ENCODE measurements at places on chromosomes 2 and 18. TPM values are rescaled to one million over a fixed set of nuclear protein-coding genes. Genes with fewer than 3 reads are reported as not detected.
A peak's percentile ranks its signal among the peaks of the same experiment; 100 is the strongest.

GRCh38 chr2:240920783-240921231 lies 14.7 kb downstream of the CROCC2 start:
- DNase-seq: no peak
- H3K4me3 ChIP-seq: no peak overlapping the region
- H3K4me1 ChIP-seq: no peaks in the 10 kb centered on the region
- H3K27me3 ChIP-seq: no peaks in the 10 kb centered on the region
- H3K27ac ChIP-seq: no peak overlapping the region

DNA sequence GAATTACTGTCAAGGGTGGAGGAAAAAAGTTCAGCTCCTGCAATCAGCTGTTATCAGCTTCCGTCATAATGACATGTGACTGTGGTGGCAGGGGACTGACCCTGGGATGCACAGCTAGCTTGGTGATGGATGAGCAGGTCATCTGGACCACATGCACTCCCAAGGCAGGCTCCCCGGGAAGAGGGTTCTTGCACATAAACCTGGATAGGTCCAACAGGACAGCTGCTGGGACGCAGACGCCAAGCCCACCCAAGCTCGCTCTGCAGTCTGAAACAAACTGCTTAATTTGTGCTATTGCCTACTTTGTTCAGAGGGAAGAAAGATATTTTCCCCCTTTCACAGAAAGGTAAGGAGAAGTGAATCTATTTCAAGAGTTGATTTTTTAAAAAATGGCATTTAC lies 30.2 kb downstream of the FAM178B start:
- H3K27me3 ChIP-seq: peaks cover 3% of the 10 kb centered on the region
- no peak overlapping the region for H3K27ac ChIP-seq
- peaks cover 18% of the 10 kb centered on the region for H3K4me1 ChIP-seq
- no peak overlapping the region for H3K4me3 ChIP-seq
- no peaks in the 10 kb centered on the region for H3K36me3 ChIP-seq
- no peak for DNase-seq

DNA sequence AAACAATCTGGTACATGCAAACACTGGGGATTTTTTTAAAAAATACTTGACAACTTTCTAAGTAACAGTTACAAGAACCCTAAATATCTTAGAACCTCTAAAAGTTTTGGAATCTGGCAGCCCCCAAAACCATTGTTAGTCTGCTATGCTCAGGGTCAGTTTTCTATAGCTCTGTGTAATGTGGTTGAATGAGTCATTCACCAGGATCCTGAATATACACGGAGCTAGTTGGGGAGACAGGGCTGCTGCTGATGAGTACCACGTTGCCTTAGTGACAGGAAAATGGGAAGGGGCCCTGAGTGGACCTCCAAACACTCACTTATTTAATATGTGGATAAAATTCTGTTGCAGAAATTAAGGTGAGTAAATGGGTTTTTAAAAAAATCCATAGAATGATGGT lies 36.9 kb upstream of the TANC1 start:
- no peak overlapping the region for H3K4me3 ChIP-seq
- H3K4me1 ChIP-seq: peaks cover 18% of the 10 kb centered on the region
- DNase-seq: no peak
- H3K27me3 ChIP-seq: peaks cover 7% of the 10 kb centered on the region
- H3K36me3 ChIP-seq: no peaks in the 10 kb centered on the region
- no peak overlapping the region for H3K27ac ChIP-seq

DNA sequence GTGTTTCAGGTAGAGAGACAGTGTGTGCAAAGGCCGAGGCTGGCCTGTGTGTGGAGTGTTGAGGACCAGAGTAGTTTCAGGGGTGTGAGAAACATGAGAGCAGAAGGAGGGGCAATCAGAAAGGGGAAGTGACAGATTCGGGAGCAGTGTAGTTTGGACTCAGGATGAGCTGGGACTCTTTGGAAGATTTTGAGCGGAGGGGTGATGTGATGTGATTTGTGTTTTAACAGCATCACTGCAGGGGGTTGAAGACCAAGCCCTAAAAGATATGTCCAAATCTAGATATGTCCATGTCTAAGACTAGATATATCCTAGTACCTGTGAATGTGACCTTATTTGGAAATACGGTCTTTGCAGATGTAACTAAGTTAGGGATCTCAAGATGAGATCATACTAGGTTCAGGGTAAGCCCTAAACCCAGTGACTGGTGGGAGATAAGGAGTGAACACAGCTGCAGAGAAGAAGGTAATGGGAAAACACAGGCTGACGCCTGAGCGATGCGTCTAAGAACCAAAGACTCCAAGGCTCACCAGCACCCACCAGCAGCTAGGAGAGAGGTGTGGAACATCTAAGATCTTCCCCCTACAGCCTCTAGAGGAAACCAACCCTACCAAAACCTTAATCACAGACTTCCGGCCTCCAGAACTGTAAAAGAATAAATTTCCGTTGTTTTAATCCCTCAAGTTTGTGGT lies 38.5 kb upstream of the MYO3B start:
- H3K4me1 ChIP-seq: peaks cover 22% of the 10 kb centered on the region
- H3K4me3 ChIP-seq: no peak overlapping the region
- peaks cover 16% of the 10 kb centered on the region for H3K36me3 ChIP-seq
- no peak for DNase-seq
- H3K27ac ChIP-seq: no peak overlapping the region

ANKRD30B gene
- total RNA-seq: not detected

DNA sequence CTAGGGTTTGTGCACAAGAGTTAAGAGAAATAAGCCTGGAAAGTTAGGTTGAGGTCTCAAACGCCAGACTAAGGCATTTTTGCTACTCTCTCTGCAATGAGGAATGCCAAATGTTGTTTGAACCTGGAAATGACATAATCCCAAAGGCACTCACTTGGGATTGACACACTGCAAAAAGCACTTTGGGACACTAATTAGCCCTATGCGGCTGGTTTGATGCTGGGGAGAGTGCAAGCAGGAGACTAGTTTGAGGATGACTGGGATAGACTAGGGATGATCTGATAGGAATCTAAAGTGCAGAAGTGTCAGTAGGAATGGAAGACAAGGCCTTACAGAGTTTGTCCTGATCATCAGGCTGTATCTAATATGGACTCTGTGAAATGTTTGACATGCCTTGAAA lies 469.0 kb downstream of the SLC4A3 start:
- H3K4me3 ChIP-seq: no peak overlapping the region
- no peaks in the 10 kb centered on the region for H3K27me3 ChIP-seq
- H3K27ac ChIP-seq: no peak overlapping the region
- H3K4me1 ChIP-seq: peaks cover 5% of the 10 kb centered on the region

PLCD4 gene
- total RNA-seq: 0.28 TPM

- DNase-seq: no peak
- no peak overlapping the region for H3K4me3 ChIP-seq
- no peaks in the 10 kb centered on the region for H3K36me3 ChIP-seq
Measured at GRCh38 chr18:29181151-29181901, 1004.4 kb upstream of the CDH2 start.

DNA sequence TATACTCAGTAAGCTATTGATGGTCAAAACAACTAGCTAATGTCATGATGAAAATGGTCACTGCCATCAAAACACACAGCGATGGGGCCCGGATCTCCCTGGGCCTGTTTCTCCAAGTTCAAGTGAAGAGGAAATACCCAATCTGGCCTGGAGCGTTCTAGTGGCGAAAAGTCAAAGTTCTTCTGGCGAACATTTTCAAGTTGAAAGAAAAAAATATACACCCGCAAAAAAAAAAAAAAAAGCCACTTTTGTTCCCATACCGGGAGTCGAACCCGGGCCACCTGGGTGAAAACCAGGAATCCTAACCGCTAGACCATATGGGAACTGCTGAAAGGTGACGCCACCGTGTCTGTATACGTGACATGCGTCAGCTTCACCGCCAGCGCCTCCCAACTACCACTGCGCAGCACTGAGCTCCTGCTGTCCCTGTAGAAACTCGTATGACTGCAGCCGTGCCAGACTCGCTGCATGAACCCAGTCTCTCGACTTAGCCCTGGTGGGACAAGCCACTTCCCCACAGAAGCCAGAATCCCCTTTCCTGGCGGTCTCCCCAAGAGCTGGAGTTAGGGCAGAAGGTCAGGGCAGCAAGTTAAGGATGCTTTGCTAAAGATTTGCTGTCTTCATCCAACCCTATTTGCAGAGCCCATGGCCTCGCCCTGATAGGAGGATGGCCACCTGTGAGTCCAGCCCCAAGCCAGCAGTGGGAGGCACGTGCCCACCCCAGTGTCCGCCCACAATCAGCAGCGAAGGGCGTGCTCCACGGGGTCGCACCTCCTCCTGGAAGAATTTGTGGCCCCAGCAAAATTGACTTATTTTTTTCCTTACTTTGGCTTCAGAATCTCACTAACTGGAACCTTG lies 5.6 kb upstream of the IMP4 start:
- peak overlapping the region; percentile 82 for H3K4me3 ChIP-seq
- H3K36me3 ChIP-seq: peaks cover 23% of the 10 kb centered on the region
- H3K4me1 ChIP-seq: peaks cover 25% of the 10 kb centered on the region
- H3K27me3 ChIP-seq: peaks cover 18% of the 10 kb centered on the region
- peak overlapping the region; percentile 90 for H3K27ac ChIP-seq
- DNase-seq: peak; percentile 90

- no peak overlapping the region for H3K4me3 ChIP-seq
- H3K27me3 ChIP-seq: no peaks in the 10 kb centered on the region
- DNase-seq: peak; percentile 10
- no peak overlapping the region for H3K27ac ChIP-seq
- H3K36me3 ChIP-seq: no peaks in the 10 kb centered on the region
Measured at GRCh38 chr2:240946046-240946445, 39.9 kb downstream of the CROCC2 start.

DNA sequence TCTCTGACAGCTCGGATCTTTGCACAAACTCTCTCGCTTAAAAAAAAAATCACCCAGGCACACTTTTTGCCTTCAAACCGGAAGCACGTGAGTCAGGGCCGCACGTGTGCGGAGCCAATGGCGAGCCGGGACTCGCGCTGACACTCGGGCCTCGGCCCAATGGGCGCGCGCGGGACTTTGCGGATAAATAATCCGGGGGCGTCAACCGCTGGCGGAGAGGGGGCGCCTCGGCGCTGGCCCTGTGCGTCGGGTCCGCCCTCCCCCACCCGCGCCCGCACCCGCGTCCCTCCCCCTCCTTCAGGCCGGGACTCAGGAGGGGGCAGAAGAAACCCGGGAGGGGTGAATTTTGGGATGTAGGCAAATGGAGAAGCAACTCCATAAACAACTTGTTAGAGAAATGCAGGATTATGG lies 319 bp upstream of the EN1 start:
- H3K27me3 ChIP-seq: peaks cover 97% of the 10 kb centered on the region
- H3K4me3 ChIP-seq: peak overlapping the region; percentile 62
- H3K36me3 ChIP-seq: peaks cover 3% of the 10 kb centered on the region
- peaks cover 71% of the 10 kb centered on the region for H3K4me1 ChIP-seq
- DNase-seq: peak; percentile 83

GALNT13 gene
- 8.8 TPM for total RNA-seq

DNA sequence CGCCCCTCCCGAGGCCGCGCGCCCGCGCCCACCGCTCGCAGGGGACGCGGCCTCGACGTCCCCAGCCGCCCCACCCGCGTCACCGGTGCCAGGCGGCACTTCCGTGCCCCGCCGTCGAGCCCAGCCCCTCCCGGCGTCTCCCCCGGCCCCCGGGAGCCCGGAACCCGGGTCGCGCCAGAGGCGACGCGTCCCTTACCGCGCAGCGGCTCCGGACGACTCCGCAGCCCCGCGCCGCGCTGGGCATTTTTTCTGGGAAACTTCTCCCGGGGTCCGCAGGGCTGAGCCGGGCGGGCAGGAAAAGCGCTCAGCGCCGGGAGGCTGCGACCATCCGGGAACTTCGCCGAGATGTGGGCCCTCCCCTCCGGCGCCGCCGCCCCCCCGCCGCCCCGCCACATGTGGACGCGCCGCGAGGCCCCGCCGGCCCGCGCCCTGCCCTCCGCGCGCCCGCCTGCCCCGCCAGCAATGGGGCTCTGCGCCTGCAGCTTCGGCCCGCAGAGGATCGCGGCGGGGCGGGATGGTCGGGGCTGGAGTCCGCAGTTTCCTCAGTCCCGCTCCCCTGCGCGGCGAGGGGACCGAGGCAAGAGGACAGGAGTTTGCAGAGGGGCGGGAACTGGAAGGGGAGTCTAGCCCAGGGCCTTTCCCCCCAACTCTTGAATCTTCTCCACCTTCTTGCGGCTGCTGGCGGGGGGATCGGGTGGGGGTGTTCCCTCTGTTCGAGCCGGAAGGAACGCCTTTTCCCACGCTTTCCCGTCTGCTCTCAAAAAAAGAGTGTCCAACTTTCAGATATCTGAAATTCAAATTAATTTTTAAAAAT lies 81.5 kb downstream of the CHRNA1 start:
- peaks cover 60% of the 10 kb centered on the region for H3K27me3 ChIP-seq
- H3K27ac ChIP-seq: no peak overlapping the region
- H3K4me1 ChIP-seq: peaks cover 17% of the 10 kb centered on the region
- H3K36me3 ChIP-seq: no peaks in the 10 kb centered on the region
- peak overlapping the region; percentile 81 for H3K4me3 ChIP-seq

GRCh38 chr2:81299841-81300240 lies 995.3 kb upstream of the LRRTM1 start:
- no peak for DNase-seq
- H3K4me1 ChIP-seq: peaks cover 9% of the 10 kb centered on the region
- H3K27ac ChIP-seq: no peak overlapping the region
- H3K36me3 ChIP-seq: peaks cover 5% of the 10 kb centered on the region
- no peaks in the 10 kb centered on the region for H3K27me3 ChIP-seq
- no peak overlapping the region for H3K4me3 ChIP-seq

TUBA3D gene
- total RNA-seq: 0.25 TPM

DNA sequence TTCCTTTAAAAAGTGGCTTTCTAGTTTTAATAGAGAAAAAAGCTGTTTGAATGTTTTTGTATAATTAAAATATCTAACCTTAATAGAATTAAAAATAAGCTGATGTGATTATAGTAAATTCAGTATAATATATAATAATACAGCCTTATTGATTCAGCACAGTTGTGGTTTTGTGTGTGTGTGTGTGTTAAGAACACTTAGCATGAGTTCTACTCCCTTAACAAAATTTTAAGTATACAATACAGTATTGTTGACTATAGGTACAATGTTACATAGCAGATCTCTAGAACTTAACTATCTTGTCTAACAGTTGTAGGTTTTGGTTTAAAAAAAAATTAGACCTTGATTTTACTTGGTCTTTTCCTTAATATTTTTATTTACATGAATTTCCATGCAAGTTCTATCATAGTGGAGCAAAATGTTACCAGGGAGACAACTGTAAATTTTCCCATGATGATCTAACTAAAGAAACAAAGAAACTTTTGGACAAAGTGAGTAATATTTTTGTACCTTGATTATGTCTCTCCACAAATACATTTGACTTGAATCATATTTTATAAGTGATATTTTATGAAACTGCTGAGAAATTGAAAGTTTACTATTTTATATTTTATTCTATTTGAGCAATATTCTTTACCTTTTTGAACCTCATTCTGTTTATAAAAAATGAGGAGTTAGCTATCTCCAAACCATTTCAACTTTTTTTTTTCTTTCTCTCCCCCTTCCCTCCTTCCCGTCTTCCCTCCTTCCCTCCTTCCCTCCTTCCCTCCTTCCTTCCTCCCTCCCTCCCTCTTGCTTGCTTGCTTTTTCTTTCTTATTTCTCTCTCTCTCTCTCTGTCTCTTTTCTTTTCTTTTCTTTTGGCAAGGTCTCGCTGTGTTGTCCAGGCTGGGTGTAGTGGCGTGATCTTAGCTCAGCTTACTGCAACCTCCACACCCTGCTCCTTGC lies 46.3 kb downstream of the ZC3H6 start:
- no peaks in the 10 kb centered on the region for H3K27me3 ChIP-seq
- DNase-seq: no peak
- peaks cover 3% of the 10 kb centered on the region for H3K36me3 ChIP-seq
- peaks cover 10% of the 10 kb centered on the region for H3K4me1 ChIP-seq

KCNK3 gene
- 0.30 TPM for total RNA-seq
